GM06990 (cell line): ENCODE measurements at places on chromosomes 2 and 18.

DNA sequence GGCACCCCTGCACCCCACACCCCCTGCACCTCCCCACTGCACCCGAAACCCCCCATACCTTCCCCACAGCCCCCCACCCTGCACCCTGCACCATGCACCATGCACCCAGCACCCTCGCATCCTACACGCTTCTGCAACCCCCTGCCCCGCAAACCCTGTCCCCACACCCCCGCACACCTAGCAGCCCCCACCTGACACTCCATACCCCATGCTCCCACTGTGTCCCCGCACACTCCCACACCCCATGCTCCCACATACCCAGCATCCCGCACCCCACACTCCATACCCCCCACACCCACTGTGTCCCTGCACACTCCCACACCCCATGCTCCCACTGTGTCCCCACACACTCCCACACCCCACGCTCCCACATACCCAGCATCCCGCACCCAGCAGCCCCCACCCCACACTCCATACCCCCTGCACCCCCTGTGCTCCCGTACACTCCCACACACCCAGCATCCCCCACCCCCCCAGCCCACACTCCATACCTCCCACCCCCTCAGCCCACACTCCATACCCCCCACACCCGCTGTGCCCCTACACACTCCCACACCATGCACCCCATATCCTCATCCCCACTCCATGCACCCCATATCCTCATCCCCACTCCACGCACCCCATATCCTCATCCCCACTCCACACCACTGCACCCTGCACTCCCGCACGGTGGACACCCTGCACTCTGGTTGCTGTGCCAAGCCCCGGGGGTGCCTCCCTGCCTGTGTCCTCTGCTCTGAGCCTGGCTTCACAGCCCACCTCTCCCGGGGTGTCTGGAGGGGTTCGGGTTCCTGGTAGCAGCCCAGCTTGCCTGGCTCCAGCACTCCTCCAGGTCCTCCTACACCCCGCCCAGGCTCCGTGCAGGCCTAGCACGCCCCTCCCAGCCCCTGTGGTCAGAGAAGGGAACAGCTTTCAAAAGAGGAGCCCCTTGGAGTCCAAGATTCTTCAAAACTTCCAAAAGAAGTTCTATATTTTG lies 93.9 kb upstream of the CTDP1 start:
- no peak for DNase-seq

GRCh38 chr2:45932278-45932975 lies 281.0 kb downstream of the PRKCE start:
- DNase-seq: no peak

- DNase-seq: no peak
These were observed 2.2 kb upstream of the CTDSP1 start for GRCh38 chr2:218397463-218397819.

DNA sequence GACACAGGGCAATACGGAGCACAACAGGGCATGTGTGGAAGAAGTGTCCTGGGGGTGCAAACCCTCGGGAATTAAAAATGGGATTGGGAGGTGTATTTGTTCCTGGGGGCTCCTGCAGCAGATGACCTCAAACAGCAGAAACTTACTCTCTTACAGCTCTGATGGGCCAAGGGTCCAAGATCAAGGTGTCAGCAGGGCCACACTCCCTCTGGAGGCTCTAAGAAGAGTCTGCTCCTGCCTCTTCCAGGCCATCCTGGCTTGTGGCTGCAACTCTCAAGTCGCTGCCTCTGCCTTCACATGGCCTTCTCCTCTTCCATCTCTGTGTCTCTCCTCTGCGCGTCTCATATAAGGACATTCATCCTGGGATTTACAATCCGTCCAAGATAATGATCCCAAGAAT lies 12.4 kb upstream of the SPATA3 start:
- no peak for DNase-seq
